A172 (cell line): ENCODE measurements at places on chromosomes 1 and 21. TPM values are rescaled to one million over a fixed set of nuclear protein-coding genes. Genes with fewer than 3 reads are reported as not detected.

CCDC185 gene
- not detected in 2 replicates for total RNA-seq

- DNase-seq = no peak
Measured at GRCh38 chr1:236009191-236009590, 55.7 kb downstream of the NID1 start.

GRCh38 chr1:233326811-233327650 is 493 bp upstream of the MAP3K21 start:
- DNase-seq = peak; percentile 88

FCMR gene
- 3.6 and 4.0 TPM in 2 replicates for total RNA-seq

TMED5 gene
- 31.1 and 37.8 TPM in 2 replicates for total RNA-seq

LZIC gene
- 22.1 and 27.5 TPM in 2 replicates for total RNA-seq
